IMR-90 (cell line): ENCODE measurements at places on chromosomes 4 and X. TPM values are rescaled to one million over a fixed set of nuclear protein-coding genes. Genes with fewer than 3 reads are reported as not detected.

DNA sequence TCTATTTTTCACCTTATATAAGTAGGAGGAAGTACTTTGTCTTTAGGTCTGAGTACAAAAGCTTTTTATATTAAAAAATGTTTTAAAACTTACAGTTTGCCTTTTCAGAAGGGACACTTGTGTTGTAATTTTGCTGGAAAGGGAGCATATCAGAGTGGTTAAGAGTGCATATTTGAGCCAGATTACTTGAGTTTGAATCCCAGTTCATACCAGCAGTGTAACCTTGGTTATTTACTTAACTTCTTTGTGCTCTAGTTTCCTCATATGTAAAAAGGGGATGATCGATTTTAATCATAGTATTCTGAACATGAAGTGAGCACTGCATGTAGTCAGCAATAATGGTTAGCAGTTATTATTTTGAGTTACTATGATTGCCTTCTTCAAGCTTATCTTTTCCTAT is 78.3 kb upstream of the SLC4A4 start:
- DNase-seq: no peak

Gene CBR4
- total RNA-seq: 4.5 and 9.2 TPM in 2 replicates

- DNase-seq: no peak
Observed at GRCh38 chr4:106676173-106676921, 307.8 kb upstream of the GIMD1 start.

- DNase-seq: no peak
Observed at GRCh38 chr4:60809486-60809800, 390.7 kb upstream of the ADGRL3 start.

Gene GPC3
- total RNA-seq: not detected in 2 replicates

GRCh38 chr4:164312671-164313070 is 441.3 kb upstream of the SMIM31 start:
- no peak for DNase-seq

DNA sequence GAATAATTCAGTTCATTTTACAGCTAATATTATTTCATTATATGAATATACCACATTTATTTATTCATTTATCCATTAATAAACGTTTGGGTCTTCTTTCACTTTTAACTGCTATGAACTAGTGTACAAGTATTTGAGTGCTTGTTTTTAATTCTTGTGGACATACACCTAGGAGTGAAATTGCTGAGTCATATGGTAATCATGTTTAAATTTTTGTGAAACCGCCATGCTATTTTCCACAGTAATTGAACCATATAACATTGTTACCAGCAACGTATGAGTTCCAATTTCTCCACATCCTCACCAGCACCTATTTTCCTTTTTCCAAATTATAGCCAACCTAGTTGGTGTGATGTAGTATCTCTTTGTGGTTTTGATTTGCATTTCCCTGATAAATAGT is 388.2 kb downstream of the MAGEE1 start:
- no peak for DNase-seq

Gene MAPK10
- total RNA-seq: 6.4 and 6.5 TPM in 2 replicates

DNA sequence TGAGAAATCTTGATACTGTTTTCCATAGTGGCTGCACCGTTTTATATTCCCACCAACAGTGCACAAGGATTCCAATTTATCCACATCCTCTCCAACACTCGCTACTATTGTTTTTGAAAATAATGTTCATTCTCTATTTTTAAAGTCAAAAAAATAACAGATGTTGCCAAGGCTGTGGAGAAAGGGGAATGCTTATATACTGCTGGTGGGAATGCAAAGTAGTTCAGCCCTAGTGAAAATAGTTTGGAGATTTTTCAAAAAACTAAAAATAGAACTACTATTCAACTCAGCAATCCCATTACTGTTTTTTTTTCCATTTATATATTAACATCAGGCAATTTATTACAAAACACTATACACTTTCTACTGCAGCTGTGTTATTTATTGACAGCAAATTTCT is 208.7 kb downstream of the CBLL2 start:
- DNase-seq: peak; percentile 2

- DNase-seq: no peak
Observed at GRCh38 chr4:165765053-165765452, 108.0 kb upstream of the TLL1 start.

DNA sequence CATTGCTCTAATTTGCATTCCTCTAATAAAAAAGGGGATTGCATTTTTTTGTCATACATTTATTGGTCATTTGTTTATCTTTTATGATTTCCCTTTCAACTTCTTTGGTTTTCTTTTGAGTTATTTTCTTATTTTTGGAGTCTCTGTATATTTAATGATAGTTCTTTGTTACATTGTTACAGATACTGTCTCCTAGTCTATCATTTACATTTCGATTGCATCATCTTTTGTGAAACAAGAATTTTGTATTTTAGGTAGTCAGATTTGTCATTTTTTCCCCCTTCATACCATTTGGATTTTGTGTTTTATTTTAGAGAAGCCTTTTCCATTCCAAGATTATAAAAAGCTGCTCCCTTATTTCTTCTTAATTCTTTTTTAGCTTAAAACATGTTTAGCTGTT is 37.1 kb downstream of the SNX25 start:
- no peak for DNase-seq

GRCh38 chrX:153401133-153401764 is at the start of gene PNMA6E:
Gene PNMA6E (minus strand): TSS chrX:153401350. CDS start chrX:153398849, 2,501 bp downstream.
- no peak for DNase-seq

Gene TRPC5OS
- total RNA-seq: not detected in 2 replicates

DNA sequence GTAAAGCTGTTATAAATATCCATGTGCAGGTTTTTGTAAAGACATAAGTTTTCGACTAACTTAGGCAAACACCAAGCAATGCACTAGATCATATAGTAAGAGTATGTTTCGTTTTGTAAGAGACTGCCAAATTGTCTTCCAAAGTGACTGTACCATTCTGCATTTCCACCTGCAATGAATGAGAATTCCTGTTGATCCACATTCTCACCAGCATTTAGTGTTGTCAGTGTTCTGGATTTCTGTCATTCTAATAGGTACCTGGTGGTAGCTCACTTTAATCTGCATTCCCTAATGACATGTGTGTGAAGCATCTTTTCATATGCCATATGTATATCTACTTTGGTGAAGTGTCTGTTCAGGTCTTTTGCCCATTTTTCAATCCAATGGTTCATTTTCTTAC is 57.8 kb downstream of the SH3RF1 start:
- no peak for DNase-seq

DNA sequence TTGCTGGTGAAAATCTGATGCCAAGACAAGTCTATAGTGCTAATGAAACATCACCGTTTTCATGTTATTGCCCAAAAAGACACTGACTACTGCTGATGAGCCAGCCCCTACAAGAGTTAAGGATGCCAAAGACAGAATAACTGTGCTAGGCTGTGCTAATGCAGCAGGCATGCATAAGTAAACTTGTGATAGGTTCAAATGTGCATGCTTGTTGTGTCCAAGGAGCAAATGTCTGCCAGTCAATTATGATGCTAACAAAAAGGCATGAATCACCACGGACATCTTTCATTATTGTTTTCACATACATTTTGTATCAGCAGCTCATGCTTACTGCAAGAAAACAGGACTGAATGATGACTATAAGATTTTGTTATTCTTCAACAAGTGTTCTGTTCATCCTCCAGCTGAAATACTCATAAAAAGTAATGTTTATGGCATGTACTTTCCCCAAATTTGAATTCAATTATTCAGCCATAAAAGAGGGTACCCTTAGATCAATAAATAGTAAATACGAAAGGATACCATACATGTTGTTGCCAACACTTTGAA is 306.9 kb upstream of the ARSJ start:
- DNase-seq: peak; percentile 64

Gene PAGE5
- total RNA-seq: not detected in 2 replicates
